CD4-positive, alpha-beta T cell treated with Interleukin-15 for 4 hours (primary cell): ENCODE measurements at places on chromosomes 4 and X.

GRCh38 chr4:122777846-122778673, 45.6 kb downstream of the BBS12 start:
- DNase-seq, result no peak

DNA sequence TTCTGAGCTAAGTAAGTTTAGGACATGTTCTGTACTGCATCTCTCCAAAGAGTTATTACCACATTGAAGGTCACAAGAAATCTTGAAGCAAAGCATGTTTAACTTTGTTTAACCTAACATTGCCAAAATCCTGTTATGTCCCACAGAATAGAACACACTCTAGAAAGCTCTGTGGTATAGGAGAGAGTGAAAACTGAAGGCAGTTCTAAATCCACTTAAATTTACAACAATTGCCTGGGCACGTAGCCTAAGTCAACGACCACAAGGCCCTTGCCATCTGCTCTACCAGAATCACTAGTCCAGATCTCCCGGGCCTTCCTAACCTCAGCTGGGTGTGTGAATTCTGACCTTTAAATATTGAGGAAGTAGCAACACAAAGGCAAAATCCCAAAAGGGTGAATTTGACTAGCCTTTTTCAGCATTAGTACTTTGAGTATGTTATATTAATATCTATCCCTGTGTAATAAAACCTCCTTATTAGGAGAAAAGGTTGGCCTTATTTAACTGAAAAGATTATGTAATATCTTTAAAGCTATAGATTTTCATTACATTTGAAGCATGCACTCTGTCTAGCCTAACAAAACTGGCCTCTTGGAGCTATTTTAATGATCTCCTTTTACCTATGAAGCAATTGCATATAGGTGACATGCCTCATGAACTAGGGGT, 4.5 kb upstream of the MAML3 start:
- DNase-seq, result no peak

DNA sequence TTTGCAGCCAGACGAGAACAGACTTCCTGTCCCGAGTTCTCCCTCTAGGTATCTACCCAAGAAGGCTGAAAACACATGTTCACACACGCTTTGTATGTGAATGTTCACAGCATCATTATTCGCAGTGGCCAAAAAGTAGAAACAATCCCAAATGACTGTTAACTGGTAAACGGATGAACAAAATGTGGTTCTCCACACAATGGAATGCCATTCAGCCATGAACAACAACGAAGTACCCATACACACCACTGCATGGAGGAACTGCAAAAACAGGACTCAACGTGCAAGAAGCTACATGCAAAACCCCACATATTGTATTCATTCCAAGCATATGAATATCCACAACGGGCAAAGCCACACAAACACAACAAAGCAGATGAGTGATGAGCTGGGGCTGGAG, 45.0 kb downstream of the PDHA1 start:
- DNase-seq, result no peak

GRCh38 chrX:46582966-46583365, 9.4 kb downstream of the CHST7 start:
- no peak for DNase-seq

- DNase-seq, result no peak
These were observed 515.6 kb downstream of the PPARGC1A start for GRCh38 chr4:23374259-23374658.

GRCh38 chr4:125710766-125711165, 396.0 kb downstream of the FAT4 start:
- DNase-seq, result no peak

DNA sequence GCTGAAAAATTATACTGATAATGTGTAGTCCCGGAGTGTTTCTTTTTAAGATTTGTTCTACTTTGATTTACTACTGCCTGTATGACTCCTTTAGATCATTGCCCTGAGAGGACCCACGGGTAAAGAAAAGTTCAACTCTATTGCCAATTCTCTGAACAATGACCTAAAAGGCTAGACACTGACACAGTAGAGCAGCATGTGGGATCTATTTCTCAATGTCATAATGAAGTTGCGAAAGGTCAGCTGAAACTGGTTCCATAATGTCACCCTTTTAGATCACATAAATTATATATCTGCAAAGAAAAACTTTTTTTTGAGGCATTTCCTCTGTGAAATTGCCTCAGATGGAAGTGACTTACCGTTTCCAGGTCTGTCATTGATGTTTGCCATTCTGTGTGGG, 67.4 kb downstream of the GLRB start:
- DNase-seq, result no peak

DNA sequence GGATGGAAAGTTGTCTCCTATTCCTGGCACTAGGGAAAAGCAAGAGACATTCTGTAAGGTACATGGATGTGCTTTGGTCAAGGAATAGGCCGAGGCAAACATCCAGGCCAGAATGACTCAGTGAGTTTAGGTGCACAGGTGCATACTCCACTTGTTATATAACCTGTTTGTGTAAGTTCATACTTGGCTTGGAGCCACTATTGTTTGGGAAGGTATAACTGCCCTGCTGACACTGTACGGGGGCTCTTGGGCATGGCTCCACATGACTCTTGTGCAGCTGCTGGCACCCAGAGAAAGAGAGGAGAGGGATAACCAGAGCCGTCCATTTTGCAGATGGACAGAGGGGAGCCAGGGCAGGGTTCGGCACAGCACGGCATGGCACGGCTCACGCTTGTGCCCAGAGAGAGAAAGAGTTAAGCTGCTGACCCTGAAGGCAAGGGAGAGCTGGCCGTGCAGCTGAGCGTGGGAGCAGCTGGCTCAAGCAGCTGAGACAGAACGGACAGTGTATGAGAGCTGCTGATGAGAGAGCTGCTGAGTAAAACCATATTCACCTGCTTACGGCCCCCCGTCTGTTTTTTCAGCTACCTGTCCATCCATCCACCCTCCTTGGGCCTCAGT, 98.0 kb downstream of the SLC2A9 start:
- no peak for DNase-seq

DNA sequence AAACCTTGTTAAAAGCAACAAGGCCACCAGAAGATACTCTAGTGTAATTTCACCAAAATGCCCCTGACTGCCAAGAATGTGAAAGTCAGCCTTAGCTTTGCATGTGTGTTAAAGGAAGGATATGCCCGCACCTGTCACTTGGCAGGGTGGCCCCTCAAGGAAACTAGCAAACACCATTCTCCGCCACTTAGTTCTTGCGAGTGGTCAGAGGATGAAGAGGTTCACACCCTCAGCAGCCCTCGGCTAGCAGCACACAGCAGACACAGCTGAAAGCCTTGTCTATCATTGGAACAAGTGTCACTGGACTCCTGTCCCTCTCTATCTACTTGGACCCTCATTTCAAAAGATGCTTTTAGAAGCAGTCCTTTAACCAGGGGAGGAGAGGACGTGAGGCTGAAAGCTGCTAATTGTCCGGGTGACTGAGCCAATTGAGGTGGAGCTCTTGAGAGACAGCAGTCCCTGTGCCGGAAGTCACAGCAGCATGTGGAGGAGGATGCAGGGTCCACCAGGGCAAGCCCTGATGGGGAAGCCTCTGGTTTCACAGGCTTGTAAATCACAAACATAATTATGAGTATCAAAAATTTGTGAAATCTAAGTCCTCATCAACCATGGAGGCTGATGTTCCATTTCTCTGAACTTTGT, 18.0 kb downstream of the HHIP start:
- no peak for DNase-seq

DNA sequence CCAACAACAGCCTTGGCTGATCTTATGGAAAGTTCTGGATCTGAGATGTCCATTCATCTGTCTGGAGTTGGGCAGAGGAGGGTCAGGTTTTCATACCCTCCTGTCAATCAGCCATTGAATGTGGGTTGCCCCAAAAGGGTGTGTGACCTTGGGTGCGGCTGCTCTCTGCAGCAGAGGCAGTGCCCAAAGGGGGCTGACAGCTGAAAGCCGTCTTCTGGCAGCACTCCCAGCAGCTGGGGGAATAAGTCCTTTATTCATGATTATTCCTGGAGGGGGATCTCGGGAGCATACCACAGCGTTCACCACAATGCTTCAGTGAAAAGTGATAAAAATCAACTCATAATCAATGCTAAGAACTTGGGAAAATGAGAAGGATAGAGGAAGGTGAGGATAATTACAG, 54.7 kb downstream of the OTC start:
- DNase-seq, result no peak

GRCh38 chr4:114385195-114385985, 213.2 kb upstream of the UGT8 start:
- no peak for DNase-seq

DNA sequence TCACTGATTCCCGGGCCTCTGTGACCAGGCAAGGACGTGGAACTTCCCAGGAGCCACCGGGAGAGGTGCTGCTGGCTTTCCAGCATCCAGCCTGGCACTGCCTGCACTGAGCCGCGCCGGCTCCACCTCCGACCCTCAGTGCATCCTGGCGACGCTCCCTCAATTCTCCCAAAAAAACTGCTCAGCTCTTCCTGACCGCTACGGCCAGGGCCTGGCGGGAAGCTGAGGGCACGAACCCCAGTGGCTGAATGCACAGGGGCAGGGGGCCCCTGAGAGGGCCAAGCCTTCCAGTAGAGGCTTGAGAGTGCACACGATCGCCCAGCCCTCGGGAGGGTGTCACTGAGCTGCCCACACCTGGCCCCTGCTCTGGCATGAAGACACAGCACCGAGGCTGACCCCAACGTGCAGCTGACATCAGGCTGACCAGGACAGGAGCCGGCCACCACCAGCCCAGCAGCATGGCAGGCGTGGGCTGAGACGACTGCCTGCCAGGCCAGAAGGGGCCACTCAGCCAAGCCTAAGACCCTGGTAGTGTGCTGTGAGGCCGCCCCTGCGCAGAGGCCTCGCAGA, 6.9 kb downstream of the CTBP1 start:
- no peak for DNase-seq

DNA sequence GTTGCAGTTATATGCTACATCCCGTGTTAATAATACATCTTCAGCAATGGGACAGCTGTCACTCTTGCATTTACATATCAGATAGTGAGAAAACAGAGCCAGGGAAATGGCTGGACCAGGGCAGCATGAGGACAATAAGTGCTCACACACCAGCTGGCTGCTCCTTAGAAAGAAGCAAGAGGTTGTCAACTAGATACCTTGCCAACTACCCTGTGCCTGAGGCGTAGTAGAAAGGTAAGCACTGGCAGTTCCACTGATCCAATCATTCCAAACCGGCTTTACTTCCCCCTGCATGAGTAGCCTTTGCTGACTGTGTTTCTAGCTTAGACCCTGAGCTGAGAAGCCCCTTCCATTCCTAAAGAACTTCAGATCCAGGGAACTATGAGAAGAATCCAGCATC, 52.2 kb upstream of the FGF13 start:
- no peak for DNase-seq

DNA sequence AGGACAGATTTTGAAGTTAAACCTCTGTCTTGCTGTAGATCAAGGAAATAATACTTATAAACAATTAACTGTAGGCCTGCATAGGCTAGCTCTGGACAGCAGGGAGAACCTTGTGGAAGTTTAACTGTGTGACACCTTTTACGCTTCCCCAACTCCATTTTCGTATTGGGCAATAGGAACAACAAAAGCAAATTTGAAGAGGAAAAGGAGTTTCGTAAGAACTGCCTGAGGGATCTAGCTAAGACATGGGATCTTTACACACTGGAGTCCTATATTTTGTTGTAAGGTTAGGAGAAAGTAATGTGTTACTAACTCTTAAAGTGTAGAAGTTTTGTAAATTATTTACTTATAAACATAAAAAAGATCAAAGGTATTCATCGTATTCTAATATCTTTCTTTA, 324.9 kb upstream of the CASK start:
- no peak for DNase-seq
